ENCODE measurements at places on chromosomes 3 and 15.

DNA sequence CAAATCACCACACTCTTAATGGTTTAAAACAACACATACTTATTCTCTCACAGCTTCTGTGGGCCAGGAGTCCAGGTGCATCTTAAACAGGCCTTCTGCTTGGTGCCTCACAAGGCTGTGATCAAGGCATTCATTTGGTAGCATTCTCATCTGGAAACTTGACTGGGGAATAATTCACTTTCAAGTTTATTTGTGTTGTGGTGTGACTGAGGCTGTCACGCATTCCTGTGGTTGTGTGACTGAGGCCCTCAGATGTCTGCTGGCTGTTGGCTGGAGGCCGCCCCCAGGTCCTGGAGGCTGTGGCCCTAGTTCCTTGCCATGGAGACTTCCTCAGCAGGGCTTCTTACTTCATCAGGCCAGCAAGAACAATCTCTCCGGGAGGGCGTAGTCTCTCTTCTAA lies 16.9 kb upstream of the FAM3D start:
- DNase-seq = peak; percentile 49

GRCh38 chr3:101148001-101148400 lies 154.8 kb upstream of the ABI3BP start:
- DNase-seq = no peak

GRCh38 chr15:27077790-27078189 lies 106.8 kb downstream of the GABRG3 start:
- DNase-seq = no peak

GRCh38 chr15:65957451-65957850 lies 88.2 kb downstream of the RAB11A start:
- DNase-seq = no peak

- peak; percentile 54 for DNase-seq
Observed at GRCh38 chr3:69439643-69440270, 53.9 kb upstream of the FRMD4B start.

Measured in suppressor macrophage treated with lipopolysaccharide for 1 hour (primary cell).